Brain pericyte (primary cell): ENCODE measurements at places on chromosomes 2 and 18.

GRCh38 chr2:1511455-1511854, 98.2 kb downstream of the TPO start:
- DNase-seq, result no peak

- DNase-seq, result no peak
Measured at GRCh38 chr2:237296756-237297155, 117.2 kb downstream of the COL6A3 start.

DNA sequence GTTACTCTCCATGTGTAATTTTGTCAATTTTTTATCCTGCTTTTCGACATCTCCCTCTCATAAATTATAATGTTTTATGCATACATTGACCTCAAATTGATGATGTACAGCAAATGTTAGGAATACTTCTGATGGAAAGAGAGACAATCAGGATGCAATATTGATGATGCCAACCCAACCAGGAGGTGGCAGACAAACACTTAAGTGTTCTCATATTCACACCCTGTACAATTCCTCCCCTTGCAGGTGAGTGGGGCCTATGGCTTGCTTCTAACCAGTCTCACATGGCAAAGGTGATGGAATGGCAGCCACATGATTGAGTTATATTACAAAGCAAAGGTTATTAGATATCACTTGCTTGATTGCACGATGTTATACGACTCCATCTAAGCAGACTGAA, 594.3 kb upstream of the REG3G start:
- DNase-seq, result no peak

DNA sequence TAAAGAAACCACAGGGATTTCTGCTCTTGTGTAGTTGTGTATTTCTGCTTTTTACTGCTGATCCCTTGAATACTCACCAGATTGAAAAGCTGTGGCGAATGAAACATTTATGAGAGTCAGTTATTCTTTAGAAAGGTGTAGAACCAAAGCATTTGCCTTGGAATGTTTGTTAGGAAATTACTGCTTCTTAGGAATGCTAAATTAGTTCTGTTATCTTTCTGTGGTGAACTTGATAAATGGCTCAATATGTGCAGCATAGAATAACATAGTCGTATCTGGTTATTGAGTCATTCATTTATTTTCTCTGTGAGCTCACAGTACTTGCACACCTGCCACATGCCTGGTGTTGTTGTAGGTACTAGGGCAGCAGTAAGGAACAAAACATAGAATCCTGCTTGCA, 57.0 kb upstream of the FAM237A start:
- DNase-seq, result no peak

DNA sequence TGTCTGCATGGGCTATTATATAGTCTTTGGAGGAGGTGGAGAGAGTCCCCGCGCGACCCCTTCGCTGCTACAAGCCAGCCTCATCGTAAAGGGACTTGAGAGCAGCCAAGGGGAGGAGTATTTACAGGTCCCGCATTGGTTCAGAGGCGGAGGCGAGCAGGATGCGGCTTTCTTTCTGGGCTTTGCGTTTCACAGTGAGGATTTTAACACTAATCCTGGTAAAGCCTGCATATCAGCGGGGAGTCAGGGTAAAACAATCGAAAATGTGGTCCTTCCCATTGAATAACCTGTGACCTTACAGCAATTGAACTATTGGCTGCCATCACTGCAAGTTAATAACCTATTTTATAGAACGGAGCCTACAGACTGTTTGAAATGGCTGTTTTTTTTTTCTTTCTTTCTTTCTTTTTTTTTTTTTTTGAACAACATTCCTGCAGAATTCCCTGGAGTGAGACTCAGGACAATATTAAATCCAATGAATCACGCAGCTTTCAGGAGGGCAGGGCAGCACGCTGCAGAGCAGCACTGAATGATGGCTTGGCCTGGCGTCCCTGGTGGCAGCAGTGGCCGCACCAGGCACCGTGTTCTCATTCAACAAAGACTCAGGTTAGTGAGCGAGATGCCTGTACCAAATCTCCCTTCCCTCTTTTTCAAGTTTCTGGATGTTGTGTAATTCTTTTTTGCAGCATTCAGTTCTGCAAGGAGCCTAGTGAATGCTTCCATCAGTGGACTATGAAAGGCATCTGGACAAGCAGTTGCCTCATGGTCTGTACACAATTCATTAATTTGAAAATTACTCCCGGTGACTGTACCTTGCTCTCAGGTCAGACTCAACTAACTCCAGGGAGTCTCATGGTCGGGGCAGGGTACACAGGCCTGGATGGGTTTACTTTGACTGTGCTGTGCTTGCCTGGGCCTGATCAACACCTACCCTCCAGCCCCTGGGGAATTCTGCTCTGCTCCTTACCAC, 19.8 kb downstream of the SMIM21 start:
- DNase-seq, result no peak

DNA sequence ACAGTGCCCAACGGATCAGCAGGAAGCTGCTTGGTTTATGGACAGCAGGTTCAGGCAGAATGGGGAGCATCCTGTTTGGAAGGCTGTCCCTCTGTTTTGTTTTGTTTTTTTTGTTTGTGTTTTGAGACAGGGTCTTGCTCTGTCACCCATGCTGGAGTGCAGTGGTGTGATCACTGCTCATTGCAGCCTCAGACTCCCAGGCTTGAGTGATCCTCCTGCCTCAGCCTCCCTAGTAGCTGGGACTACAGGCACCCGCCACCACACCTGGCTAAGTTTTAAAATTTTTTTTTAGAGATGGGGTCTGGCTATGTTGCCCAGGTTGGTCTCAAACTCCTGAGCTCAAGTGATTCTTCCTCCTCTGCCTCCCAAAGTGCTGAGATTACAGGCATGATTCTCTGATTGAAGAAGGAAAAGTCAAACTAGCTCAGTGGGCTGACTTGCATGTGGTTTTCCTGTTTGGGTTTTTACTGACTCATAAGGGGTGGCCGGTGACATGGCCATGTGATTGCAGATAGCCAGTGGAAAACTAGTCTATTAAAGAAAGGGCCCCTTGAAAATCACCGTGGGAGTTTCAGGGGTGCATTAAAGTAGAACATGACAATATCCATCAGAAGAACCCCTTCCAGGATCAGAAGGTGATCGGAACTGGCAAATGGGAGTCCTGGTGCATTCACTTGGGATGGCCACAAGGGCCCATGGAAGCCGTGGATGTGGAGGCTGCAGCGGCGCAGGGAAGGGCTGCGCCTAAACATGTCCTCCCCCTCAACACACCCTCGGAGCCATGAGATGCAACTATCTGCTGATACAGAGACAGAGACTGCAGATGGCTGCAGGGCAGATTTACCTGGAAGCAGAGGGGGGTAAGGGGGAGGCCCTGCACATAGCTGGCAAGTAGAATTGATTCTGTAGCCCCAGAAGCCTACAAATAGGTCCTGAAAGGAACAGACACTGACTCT, 26.5 kb downstream of the AQP12B start:
- DNase-seq, result no peak

- no peak for DNase-seq
Measured at GRCh38 chr2:220969348-220969747, 602.8 kb downstream of the EPHA4 start.

GRCh38 chr18:36527051-36527450, 229.5 kb downstream of the FHOD3 start:
- no peak for DNase-seq

- no peak for DNase-seq
Measured at GRCh38 chr2:71811157-71811556, 336.5 kb downstream of the CYP26B1 start.

- DNase-seq, result no peak
Measured at GRCh38 chr2:239884875-239885274, 140.3 kb downstream of the NDUFA10 start.

GRCh38 chr2:121828281-121828731, 72.9 kb downstream of the TSN start:
- no peak for DNase-seq

GRCh38 chr2:85213404-85213803, 80.2 kb downstream of the TCF7L1 start:
- DNase-seq, result no peak
